RPMI7951 (cell line): ENCODE measurements at places on chromosomes 4 and X. TPM values are rescaled to one million over a fixed set of nuclear protein-coding genes. Genes with fewer than 3 reads are reported as not detected.

HERC5 gene
- 6.1 and 7.1 TPM in 2 replicates for total RNA-seq

- no peak for DNase-seq
Measured at GRCh38 chrX:136029766-136030165, 44.5 kb downstream of the SLC9A6 start.

- peak; percentile 4 for DNase-seq
Measured at GRCh38 chr4:182944484-182945213, 27.5 kb upstream of the DCTD start.

ARMCX1 gene
- 25.3 and 28.8 TPM in 2 replicates for total RNA-seq

- DNase-seq = no peak
Measured at GRCh38 chr4:185479507-185479971, 8.0 kb upstream of the CCDC110 start.

GRCh38 chr4:65195666-65196065, 474.6 kb downstream of the EPHA5 start:
- no peak for DNase-seq

SSX2B gene
- 2.5 and 3.7 TPM in 2 replicates for total RNA-seq

DNA sequence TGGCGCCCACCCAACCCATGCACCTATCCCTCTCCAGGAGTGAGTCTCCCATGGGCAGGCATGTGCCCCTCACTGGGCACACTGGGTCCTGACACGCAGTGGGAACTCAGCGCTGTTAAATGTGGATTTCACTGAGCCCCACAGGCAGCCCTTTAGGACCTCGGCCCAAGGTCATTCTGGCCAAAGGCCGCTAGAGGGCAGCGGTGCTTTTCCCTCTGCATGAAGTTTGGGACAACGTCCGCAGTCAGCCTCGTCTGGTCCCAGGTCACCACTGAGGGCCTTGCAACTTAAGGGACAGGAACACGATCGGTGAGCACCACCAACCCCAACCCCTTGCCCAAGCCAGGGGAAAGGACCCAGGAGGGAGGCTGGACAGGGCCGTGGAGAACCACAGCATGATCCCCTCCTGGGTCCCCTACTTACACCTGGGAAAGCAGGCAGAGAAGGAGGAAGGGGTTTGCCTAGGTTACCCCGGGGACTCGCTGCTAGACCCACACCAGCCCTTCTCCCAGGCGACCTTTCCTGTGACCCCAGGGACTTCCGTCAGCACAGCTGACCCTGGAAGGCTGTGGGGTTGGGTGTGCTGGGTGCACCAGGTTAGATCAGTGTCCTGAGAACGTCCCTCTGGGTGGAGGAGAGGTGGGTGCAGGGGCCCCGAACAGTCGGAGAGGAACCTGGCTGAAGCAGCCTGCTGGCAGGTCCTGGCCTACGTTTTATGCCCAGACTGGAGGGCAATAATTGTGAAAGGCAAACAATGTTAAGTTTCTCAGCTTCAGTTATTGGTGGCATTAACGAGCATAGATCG, 24.0 kb downstream of the CYTL1 start:
- peak; percentile 63 for DNase-seq

ACOX3 gene
- 10.7 and 12.6 TPM in 2 replicates for total RNA-seq

DNA sequence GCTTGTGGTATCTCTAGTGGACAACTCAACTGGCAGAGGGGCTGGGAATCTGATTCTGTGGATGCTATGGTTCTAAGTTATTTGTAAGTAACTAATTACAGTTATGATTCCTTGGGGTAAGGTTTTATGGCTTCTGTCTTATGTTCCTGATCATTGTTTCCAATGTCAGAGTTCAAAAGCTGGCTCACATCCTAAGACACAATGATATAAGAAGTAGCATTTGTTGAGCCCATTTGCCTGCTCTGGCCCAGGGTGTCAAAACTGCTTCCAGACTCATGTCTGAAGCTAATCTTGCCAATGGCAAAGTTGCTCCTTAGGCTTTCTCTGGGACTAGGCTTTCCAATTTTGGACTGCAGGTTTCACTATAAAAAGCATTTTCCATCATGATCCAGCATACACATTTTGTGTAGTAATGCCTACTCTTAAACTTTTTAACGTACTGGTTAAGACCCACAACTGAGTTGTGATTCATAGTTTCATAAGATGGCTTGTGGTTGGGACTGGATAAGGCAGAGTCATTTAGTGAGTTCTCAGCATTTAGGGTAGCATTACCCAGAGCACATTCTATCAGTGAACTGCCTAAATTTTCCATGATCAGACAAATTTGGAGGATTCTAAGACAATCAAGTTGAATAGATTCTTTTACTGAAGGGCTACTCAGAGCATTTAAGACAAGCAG, 50.0 kb downstream of the CCNI start:
- DNase-seq = peak; percentile 19

DNA sequence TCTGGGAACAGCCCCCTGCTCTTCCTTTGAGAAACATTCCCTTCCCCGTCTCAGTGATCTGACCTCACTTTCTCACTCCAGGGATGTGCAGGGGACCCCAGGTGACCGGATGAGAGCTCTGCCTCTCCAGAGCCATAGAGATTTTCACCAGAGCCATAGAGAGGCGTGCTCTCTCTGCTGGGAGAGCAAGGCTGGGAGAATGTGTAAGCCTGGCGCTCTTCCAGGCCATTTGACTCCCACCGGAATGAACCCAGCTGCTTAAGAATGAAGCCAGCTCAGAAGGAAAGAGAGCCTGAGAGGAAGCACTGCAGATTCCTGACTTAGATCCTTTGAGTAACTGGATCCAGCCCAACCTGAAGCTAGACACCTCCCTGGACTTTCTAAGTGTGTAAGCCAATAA, 106.4 kb downstream of the DHX15 start:
- DNase-seq = peak; percentile 47
